ENCODE measurements at places on chromosomes 13 and 19. TPM values are rescaled to one million over a fixed set of nuclear protein-coding genes. Genes with fewer than 3 reads are reported as not detected.

MEIOSIN gene
- total RNA-seq, result not detected

ZIM2 gene
- not detected for total RNA-seq

ATP4A gene
- total RNA-seq, result not detected

CBY2 gene
- not detected for total RNA-seq

F7 gene
- total RNA-seq, result not detected

GPR183 gene
- 337 TPM for total RNA-seq

NTF4 gene
- total RNA-seq, result not detected

NCAN gene
- total RNA-seq, result not detected

TTYH1 gene
- total RNA-seq, result not detected

GGN gene
- total RNA-seq, result 0.19 TPM

DCLK1 gene
- not detected for total RNA-seq

KLF5 gene
- 12.3 TPM for total RNA-seq

GRCh38 chr19:3968556-3969434 lies 2.1 kb downstream of the DAPK3 start:
- no peak for DNase-seq

GRCh38 chr19:3897936-3898335 lies 17.5 kb downstream of the ATCAY start:
- no peak for DNase-seq

DNA sequence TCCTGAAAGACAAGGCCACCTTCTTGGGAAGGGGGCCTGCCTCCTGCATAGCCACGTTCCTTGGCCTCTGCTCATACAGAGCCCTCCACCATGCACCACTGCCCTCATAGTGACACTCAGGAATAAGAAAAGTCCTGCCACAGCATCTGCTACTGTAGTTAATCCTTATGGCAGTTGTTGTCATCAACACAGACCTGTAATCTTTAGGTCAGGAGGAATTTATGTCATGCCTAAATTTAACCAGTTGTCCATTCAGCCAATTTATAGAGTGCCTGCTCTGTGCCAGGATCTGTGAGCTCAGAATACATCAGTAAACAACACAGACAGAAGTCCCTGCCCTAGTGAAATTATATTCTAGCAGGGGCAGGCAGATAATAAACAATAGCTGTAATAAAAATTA lies 44.4 kb downstream of the FAM124A start:
- DNase-seq, result no peak

DNA sequence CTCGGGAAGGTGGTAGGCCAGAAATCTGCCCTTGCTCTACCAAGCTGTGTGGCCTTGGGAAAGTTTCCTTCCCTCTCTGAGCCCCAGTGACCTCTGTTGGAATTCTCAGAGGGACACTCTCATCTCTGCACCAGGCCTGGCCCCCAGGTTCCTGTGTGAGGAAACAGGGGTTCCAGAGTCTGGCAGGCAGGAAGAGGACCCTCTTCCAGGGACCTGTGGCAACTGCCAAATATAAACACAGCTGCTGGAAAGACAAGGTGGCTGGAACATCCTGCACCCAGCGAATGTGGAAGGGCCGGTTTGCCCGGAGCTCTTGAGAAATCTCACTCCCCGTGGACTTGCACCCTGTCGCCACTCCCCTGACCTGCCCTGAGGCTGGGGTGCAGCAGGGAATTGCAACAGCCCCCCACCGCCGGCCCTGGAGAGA lies 52.8 kb downstream of the GADD45B start:
- DNase-seq, result no peak

GRCh38 chr19:10644260-10645007 lies 9.7 kb upstream of the ILF3 start:
- DNase-seq, result peak; percentile 79

GRCh38 chr13:26855921-26856320 lies 95.3 kb upstream of the GPR12 start:
- DNase-seq, result no peak

GRCh38 chr19:56507446-56508289 lies at the start of gene ZNF471:
Gene ZNF471 (plus strand): TSS chr19:56507855. CDS start chr19:56511572, 3,717 bp downstream.
- DNase-seq, result peak; percentile 77

DNA sequence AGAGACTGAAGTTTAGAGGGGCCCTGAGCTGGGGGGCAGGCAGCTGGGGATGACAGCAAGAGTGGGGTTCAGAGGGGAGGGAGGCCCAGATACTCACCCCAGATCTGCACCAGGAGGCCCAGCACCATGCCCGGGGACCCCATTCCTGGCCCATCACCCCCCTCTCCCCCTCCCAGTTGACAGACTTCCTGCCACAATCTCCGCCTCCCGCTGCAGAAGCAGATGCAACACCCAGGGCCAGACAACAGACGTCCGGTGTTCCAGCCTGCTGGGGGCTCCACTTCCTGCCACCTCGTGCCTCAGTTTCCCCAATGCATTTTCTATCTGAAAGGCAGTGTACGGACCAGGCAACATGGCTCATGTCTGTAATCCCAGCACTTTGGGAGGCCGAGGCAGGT lies at the start of gene TMIGD2:
TMIGD2 (minus strand) TSS at position 147 of the 398 bp plus-strand sequence; CDS start at position 143, 4 bp downstream.
- DNase-seq, result no peak

- peak; percentile 6 for DNase-seq
These were observed 709 bp downstream of the DPP9 start for GRCh38 chr19:4722671-4723594.

DNA sequence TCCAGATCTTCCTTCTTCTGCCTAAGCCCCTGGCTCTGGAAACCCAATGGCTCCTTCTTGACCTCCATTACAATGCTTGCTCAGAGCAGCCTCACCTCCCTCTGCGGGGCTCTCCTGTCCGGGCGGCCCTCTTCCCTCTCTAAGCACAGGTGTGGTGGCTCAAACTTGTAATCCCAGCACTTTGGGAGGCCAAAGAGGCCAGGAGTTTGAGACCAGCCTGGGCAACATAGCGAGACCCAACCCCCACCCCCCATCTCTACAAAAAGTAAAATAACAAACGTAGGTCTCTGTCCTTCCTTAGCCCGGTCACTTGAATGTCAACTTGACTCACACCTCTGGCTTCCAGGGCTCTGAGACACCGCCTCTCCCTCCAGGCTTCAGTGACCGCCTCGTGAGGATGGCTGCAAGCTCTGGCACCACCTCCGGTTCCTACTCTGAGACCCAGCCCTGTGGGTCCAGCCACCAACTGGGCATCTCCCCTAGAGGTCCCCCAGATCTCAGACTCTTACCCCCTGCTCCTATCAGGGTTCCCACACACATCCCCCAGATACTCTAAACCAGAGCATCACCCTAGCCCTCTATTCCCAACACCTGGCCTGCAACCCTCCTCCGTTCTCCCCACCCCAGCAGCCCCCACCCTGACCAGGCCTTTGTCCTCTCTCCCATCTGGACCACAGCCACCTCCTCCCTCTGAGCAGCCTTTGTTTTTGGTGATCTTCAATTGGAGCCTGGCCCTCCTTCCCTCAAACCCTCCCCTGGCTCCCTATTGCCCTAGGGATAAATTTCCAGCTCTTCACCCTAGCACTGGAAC lies 4.7 kb upstream of the TLE2 start:
- DNase-seq, result no peak

DNA sequence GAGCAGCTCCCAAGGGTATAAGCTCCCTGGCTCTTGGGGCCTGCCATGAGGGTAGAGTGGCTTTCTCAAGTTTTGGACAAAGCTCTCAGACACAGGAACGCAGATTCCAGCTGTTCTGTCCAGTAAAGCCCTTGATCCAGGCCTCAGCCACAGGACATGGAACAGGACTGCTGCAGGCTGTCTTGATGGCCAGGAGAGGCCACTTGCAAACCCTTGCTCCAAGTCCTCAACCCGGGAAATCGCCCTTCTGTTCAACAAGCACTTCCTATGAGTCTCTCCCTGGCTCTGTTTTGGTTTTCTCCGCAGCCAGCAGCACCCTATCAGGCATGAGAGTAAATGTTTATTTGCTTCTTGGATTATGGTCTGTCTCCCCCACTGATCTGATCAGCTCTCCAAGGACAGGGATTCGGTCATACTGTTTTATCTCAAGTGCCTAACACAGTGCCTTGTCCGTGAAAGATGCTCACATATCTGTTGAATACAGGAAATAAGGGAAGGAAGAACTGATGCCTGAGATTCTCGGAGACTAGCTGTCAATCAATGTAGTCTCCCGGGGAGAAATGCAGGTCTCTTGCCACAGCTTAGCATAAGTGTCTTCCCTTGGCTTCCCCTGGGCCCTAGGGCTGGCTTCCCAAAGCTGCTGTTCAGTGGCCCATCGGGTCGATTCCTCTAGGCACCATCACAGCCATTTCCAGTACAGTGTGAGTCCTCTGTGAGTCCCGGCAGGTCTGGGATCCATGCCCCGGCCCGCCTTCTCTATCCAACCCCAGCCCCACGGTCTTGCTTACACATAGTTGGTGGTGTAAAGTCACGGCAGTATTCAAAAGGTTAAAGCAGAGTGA lies 90.8 kb downstream of the TSHZ3 start:
- no peak for DNase-seq

GRCh38 chr19:38617283-38617763 lies 430 bp downstream of the MAP4K1 start:
- DNase-seq, result no peak

GRCh38 chr13:30565658-30566057 lies 52.1 kb upstream of the USPL1 start:
- no peak for DNase-seq

DNA sequence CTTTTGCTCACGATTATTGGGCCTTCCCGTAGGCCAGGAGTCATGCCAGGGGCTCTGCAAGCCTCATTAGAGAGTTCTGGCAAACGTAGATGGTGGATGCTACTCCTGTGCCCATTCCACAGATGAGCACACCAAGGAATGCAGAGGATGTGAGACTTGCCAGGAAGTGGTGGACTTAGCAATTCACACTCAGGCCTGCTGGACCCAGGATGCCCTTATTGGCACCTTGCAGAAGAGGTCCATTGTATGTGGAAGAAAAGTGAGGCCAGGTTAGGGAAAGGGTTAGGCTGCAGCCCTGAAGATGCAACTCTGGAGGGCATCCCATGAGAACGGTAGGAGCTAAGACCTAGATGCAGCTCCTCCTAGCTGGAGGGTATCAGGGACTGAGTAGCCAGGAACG lies 5.9 kb downstream of the UNC13A start:
- DNase-seq, result no peak

DNA sequence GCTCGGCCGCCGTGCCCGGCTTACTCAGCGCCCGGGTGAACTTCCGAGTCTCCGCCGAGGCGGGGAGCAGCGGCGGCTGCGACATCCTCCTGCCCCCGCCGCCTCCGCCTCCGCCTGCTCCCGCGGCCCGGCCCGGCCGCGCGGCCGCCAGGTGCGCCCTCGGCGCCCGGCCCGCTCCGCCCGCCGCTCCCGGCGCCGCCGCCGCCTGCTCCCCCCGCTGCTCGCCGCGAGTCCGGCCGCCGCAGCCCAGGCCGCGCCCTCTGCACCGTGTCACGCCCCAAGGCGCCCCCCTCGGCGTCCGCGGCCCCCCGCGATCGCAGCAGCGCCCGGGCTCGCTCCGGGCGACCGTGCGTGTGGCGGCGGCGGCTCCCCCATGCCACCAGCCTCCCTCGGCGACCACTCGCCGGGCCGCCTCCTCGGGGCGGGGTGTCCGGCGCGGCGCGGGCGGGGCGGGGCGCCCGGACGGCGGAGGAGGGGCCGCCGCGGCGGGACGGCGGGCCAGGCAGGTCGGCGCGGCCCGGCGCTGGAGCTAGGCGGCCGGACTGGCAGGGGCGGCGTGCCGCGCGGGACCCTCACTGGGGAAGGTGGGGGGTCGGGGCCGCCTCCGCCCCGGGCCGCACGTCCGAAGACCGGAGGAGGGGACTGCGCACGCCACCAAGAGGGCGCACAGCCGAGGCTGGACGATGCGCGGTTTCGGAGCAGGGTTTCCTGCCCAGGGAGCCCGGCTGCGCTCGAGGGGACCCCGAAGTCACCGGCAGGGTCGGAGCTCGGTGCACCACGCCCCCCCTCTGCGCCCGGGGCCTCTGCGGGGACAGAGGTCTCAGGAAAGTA lies 108.6 kb upstream of the DOCK9 start:
- DNase-seq, result peak; percentile 91

GRCh38 chr13:91647361-91647990 lies 249.1 kb downstream of the GPC5 start:
- DNase-seq, result no peak

GRCh38 chr19:55500368-55500952 lies 12.2 kb downstream of the SSC5D start:
- no peak for DNase-seq

- DNase-seq, result no peak
These were observed 497.8 kb downstream of the FOXO1 start for GRCh38 chr13:40168425-40169166.

GRCh38 chr19:788686-788982 lies 8.6 kb upstream of the PTBP1 start:
- no peak for DNase-seq

- DNase-seq, result no peak
These were observed 28.6 kb downstream of the POLR1D start for GRCh38 chr13:27650312-27650711.

DNA sequence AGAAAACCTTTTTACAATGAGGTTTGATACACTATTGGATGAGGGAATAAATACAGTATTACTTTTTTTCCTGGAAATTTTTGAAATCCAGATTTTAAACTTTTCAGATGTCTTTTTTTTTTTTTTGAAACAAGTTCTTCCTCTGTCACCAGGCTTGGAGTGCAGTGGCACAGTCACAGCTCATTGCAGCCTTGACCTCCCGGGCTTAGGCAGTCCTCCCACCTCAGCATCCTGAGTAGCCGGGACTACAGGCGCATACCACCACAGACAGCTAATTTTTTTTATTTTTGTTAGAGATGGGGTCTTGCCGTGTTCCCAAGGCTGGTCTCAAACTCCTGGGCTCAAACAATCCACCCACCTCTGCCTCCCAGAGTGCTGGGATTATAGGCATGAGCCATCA lies 96.8 kb downstream of the RNF17 start:
- no peak for DNase-seq

DNA sequence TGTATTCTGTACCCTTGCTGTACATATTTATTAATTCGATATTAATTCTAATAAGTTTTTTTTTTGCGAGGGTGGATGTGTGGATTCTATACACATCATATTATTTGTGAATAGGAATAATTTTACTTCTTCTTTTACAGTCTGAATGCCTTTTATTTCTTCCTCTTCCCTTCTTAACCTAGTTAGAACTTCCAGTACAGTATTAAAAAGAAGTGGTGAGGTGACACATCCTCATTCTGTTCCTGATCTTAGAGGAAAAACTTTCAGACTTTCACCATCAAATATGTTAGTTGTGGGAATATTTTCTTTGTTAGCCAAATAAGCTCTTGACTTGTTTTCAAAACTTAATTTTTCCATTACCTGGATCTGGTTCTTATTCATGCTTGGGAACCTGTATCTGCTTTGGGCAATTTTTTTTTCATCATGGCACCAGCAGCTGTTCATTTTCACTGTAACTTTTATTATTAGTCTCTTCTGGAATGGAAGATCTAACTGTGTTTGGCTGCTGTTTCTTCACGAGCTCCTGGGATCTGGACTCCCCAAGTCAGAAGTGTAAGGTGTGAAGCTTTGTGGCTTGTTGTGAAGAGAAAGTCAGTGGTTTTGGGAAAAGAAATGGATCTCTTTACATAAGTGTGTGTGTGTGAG lies 33.1 kb downstream of the RGCC start:
- no peak for DNase-seq

GRCh38 chr13:110377178-110377825 lies 70.2 kb downstream of the COL4A2 start:
- DNase-seq, result no peak

- DNase-seq, result no peak
These were observed 231.1 kb upstream of the SERP2 start for GRCh38 chr13:44142540-44142867.

DNA sequence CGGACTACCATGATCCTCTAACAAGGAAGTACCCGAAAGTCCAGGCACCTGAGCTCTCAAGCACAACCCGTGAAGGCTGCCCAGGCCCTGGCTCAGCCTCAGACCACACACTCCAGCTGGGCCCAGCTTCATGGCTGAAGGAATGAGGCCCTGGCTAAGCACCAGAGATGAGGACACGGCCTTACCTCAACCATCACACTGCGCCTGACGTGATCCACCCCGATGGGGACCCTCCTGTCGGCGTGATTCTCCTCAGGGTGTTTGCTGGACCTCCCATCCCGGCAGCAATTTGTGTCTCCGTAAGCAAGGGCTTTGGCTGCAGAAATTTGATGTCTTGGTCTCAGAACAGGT lies 56.5 kb downstream of the F2RL3 start:
- DNase-seq, result no peak
